ENCODE measurements at places on chromosomes 4 and X.

DNA sequence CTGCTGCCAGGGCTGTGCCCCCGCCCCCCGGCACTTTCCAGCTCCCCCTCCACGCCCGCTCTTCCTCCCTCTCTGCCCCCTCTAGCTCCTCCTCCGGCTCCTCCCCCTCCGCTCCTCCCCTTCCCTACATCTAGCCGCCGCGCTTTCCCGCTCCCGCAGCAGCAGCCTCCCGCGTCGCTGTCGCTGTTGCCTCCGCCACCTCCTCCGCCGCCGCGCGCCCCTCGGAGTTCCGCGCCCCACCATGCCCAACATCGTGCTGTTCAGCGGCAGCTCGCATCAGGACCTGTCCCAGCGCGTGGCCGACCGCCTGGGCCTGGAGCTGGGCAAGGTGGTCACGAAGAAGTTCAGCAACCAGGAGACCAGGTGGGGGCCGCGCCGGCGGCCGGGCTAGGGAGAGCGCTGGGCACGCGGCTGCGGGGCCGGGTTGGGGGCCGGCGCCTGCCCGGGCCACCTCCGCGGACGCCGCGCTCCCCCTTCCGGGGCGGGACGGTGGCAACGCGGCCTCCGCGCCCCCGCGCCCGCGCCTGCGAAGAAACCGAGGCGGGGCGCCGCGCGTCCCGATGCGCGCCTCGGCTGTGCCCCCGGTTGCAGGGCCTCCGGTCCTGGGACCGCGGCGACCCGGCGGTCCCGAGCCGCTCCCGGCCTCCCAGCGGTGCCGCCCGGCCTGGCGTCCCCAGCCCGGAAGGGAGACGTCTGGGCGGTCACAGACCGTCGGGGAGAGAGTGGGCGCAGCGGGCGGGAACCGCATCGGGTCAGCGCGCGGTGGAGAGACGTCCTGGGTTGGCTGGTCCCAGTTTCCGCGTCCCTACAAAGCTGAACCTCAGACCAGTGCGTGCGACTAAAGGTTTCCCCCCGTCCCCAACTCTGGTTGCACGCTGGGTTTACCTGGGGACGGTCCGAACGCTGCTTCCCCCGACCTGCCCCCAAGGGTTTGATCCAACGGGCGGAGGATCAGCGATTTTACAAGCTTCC, at the start of gene PRPS2:
Gene PRPS2, plus strand, starts transcription at position 156 of the 972 bp plus-strand sequence. Its CDS starts 86 bp downstream, at position 242.
- peak; percentile 76 for DNase-seq

GRCh38 chrX:151177141-151178027, 1.0 kb downstream of the GPR50 start:
- no peak for DNase-seq

- DNase-seq: peak; percentile 63
Measured at GRCh38 chr4:145618210-145618931, 814 bp upstream of the MMAA start.

DNA sequence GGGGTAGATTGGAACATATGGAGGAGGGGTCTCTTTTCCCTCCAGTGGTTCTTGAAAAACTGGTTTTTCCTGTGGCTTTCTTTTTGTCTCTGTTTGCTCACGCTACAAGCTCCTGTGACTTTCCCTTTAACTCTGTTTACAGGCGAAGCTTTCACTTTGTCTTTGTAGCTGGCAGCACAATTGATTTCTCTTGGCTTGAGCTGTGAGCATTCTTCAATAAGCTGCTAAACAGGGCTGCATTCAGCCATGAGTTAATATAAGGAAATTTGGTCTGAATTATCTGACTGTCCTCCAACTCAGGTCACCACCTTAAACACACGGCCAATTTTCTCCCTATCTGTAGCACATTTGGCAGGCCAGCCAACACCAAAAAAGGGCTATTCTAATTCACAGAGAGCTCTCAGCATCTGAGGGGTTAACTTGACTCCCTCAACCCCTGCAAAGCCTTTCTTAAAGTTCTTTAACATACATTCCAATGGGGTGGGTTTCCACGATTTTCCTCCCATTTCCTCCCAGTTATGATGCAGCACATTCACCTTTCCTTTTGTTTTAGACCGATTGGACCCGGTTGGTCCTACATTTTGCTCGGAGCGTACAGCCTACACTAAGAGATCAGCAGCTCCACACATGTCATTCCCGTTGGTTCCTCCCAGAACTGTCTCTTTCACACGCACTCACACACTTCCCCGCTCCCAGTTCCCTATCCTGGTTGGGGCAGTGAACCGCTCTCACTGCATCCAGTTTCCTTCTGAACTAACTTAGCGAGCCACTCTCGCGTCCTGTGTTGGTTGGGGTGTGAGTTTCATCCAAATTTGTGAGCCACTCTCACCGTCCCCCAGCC, 45.4 kb downstream of the UGT2A3 start:
- DNase-seq: no peak

Measured in activated CD8-positive, alpha-beta memory T cell treated with anti-CD3 and anti-CD28 coated beads, Interleukin-2, amount 50 U/mL, for 48 hours (primary cell).